ENCODE measurements at places on chromosomes 12 and 14.
A peak's percentile ranks its signal among the peaks of the same experiment; 100 is the strongest.

- peak; percentile 91 for DNase-seq
Observed at GRCh38 chr14:49959822-49960408, 67.0 kb downstream of the ARF6 start.

DNA sequence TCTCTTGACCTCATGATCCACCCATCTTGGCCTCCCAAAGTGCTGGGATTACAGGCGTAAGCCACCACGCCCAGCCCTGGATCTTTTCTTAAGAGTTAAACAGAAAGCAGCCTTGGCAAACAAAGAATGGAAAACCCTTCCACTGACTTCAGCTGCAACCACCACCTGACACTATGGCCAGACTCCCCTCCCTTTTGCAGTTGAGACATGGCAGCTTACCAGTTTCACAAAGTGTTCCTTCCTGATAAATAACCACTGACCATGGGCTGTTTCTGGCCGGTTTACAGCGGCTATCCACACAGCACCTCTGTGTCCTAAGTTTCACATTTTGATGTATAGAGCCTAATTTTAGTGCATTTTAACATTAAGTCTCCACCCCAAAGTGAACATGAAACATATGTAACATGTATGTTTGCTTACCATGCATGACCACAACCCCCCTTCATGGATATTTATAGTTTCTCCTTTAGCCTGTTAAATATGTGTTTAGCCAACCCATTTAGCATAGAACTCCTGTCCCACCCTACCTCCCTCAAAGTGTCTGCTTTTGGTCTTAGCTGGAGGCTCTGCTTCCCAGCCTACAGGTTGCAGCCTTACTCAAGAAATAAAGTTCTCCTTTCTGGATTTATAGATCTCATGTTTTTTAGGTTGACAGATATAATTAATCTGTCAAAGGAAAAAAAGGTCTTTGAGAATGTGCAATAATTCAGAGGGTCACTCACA, 32.7 kb upstream of the RAB21 start:
- no peak for DNase-seq

GRCh38 chr12:110883251-110883650, 36.5 kb downstream of the CCDC63 start:
- DNase-seq, result no peak

DNA sequence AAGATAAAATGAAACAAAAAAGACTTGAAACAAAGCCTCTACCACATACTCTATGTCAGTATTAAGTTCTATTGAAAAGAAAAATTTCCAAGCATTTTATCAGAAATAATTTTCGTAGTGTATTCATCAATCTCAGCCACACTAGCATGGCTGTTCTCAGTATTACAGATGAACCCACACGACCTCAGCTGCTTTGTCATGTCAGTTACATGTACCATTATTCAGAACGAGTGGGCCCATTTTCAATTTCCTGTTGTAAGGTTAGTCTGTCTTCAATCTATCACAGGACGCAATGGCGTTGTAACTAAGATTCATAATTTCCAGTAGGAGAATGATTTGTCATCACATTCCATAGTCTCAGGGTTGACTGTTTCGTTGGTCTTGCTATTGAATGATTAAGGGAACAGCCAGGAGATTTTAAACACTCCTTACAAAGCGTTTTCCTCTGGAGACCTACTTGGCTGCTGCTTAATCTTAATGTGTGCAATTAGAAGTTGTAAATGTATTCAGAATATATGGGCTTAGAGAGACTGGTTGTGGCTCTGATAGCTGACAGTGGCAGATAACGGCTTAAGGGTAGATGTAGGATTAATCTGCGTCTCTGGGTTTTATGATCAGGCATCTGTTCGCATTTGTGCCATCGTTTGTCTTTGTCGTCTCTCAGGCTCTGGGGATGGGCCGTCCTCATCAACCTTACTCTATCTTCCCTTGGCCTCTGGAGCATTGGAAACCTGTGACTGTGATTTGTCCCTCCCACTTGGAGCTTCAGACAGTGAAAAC, 65.4 kb downstream of the GLT1D1 start:
- no peak for DNase-seq

GRCh38 chr12:70196811-70197281, 46.4 kb upstream of the CNOT2 start:
- DNase-seq, result no peak

DNA sequence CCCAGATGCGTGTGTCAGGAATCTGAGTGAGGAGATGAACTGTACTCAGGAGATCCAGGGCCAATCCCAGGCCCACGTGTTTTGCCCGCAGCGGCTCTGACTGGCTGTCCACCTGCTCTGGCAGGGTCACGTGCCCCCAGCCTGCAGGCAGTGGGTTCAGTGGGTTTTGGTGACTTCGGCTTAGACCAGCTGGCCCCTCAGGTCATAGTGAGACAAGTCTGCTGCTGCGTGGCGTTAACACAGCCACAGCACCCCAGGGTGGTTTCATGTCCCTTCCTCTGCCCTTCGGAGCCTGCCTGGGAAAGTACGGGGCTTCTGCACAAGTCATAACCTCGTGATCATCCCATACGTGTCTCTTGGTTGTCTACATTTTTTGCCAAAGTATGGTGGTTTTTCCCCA, 2.6 kb downstream of the FBRSL1 start:
- DNase-seq, result no peak

- DNase-seq, result no peak
Observed at GRCh38 chr12:106025129-106025528, 113.6 kb downstream of the NUAK1 start.

DNA sequence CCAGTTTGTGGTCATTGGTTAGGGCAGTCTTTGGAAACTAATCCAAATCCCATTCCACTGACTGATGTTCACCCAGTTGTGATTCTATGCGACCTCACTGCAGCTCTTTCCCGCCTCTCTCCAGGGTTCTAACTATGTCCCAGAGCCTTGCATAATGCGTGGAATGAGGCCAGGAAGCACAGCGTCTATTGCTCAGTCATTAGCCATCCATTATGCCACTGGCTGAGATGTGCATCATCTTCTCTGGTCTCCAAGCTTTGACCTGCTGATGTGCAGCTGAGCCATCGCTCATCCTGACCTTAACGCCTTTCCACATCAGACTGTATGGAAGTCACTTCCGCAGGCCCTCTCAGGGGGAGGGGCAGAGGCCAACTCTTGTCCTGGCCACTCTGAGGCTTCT, 115.4 kb upstream of the VRK1 start:
- no peak for DNase-seq

DNA sequence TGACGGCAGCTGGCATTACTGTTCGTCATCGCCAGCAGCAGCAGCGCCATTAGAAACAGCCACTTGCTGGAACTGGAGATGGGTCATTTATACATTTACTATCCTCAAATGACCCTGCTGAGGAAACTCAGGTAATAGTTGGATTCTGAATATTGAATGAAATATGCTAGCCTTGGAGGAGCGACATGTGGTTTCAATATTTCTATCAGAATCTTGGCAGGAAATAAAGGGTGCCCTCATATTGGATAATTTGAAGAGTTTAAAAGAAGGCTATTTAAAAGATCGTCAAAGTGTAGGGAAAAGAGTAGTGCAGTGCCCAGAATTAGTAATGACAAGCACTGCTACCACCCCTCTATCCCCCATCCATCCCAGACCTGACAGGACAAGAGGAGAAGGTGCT, 109.6 kb upstream of the CPM start:
- no peak for DNase-seq

DNA sequence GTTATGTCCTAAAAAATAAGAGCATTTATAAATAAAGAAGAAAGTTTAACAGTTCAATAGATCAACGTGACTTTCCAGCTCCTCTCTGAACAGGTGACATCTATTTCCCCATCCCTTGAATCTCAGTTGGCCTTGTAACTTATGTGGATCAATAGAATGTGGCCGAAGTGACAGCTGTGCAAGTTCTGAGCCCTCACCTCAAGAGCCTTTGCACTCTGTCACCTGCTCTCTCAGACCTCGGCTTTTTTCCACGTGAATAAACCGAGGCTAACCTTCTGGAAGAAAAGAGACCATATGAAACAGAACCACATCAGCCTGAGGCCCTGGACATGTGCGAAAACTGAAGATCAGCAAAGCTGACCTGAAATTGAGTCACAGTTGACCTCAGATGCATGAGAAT, 253.0 kb downstream of the DAD1 start:
- no peak for DNase-seq

DNA sequence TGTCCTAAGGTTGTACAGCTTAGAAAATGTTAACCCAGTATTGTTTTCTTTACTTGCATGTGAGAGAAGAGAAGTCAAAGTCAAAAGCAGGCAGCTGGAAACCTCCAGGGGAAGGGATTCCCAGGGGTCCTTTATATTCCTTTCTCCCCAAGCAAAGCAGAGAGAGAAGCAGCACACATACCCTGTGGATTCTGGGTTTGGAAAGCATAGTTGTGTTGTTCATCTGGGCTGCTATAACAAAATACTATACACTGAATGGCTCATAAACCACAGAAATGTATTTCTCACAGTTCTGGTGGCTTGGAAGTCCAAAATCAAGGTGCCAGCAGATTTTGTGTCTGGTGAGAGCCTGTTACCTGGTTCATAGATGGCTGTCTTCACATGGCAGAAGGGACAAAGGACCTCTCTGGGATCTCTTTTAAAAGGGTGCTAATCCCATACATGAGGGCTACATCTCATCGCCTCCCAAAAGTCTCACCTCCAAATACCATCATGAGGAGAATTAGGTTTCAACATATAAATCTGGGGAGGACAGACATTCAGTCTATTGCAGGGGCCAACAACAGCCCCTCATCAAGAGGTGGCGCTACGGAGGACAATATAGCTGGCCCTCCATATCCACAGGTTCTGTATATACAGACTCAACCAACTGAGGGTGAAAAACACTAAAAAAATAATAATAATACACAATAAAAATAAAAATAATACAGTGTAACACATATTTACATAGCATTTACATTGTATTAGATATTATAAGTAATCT, 19.3 kb upstream of the PCNX1 start:
- DNase-seq, result no peak

DNA sequence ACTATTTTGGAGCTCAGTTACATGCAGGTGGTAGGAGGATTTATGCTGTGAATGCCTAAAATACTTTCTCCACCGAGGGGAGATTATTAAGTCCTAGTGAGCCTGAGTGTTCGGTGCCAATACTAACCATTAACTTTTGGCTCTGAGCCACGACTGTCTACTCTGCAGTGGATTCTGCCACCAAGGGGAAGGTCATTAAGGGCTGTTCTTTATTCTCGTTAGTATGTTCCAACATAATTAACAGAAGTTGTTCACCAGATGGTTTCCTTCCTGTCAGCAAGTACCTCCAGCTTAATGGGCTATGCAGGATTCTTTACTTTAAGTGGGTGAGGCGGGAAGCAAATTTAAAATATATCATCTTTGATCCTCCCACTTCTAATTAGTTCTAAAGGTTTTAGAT, 326.3 kb downstream of the BMP4 start:
- DNase-seq, result peak; percentile 100

DNA sequence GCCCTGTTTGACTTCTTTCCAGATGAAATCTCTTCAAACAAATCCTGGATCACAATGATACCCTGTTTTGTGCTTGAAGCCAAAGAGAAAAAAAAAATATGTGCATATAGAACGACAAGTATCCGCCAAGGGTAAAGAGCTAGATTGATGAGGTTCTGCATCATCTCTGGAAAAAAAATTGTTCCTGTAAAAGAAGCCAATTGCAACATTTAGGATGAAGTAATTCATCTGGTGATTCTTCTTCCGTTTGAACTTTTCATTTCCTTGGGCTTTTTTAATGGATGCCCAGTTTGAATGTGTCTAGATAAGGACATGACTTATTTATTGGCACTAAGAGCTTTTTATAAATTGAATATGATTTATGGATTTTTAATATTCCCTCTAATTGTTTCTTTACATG, 38.1 kb upstream of the NPAS3 start:
- DNase-seq, result no peak

DNA sequence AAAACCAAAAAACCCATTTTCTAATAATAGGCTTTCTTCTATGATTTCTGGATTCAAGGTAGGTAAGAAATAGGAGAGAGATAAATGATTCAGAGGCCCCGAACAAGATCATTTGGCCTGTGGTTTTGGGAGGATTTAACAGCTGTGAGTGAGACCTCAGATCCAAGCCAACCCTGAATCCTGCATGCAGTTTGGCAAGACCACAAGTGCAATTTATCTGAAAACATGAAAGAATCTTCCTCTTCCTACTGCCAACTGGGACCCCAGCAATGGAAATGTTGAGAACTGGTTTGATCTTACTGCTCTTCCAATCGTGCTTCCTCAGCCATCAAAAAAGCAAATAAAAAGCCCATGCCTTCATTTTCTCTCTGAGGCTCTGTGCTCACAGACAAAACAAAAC, 519.7 kb upstream of the TBX3 start:
- DNase-seq, result no peak
